NCI-H774 (cell line): ENCODE measurements at places on chromosomes 7 and 10.

- no peak for DNase-seq
Measured at GRCh38 chr10:120949609-120950031, 98.5 kb downstream of the WDR11 start.

- no peak for DNase-seq
Measured at GRCh38 chr10:70499836-70500167, 21.2 kb downstream of the PALD1 start.

- DNase-seq, result no peak
Measured at GRCh38 chr7:122965306-122965705, 30.2 kb downstream of the TAS2R16 start.

DNA sequence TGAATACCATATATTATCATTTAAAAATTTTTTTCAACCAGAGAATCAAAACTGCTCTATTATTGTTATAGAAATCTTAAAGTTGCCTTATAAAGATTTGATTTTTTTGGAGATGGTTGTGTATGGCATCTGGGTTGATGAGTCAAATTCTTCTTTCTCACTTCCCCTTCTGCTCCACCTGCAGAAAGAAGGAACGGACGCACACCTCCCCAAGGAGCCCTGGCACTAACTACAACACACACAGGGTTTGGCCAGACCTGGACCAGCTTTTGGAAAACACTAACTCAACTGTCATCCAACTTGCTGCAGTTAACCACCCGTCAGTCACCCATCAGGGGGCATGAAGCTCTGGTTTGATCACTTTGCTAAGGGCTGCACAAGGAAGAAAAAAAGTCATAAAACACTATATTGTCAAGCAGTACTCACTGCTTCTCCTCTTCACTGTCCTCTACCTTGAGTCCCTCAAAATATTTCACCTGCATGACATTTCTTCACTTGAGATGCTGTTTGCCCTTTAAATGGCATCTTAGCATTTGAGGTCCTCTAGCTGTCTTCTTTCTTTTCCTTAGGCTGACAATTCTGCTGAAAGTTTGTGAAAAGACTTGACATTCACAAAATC lies 266.7 kb upstream of the PHF14 start:
- no peak for DNase-seq

DNA sequence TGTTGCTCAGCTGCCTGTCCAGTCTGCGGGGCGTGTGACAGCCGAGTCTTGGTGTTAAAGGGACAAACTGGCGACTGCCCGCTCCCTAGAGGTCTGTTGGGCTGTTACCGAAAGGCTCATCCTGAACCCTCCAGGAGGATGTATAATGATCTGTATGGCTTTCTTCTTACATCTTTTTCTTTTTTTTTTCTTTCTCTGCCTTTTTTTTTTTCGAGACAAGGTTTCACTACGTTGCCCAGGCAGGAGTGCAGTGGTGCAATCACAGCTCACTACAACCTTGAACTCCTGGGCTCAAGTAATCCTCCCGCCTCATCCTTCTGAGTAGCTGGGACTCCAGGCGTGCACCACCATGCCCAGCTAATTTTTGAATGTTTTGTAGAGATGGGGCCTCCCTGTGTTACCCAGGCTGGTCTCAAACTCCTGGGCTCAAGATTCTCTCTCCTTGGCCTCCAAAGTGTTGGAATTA lies 857 bp downstream of the INTS15 start:
- DNase-seq, result no peak

- DNase-seq, result no peak
Measured at GRCh38 chr10:71912431-71912830, 51.8 kb upstream of the CHST3 start.

DNA sequence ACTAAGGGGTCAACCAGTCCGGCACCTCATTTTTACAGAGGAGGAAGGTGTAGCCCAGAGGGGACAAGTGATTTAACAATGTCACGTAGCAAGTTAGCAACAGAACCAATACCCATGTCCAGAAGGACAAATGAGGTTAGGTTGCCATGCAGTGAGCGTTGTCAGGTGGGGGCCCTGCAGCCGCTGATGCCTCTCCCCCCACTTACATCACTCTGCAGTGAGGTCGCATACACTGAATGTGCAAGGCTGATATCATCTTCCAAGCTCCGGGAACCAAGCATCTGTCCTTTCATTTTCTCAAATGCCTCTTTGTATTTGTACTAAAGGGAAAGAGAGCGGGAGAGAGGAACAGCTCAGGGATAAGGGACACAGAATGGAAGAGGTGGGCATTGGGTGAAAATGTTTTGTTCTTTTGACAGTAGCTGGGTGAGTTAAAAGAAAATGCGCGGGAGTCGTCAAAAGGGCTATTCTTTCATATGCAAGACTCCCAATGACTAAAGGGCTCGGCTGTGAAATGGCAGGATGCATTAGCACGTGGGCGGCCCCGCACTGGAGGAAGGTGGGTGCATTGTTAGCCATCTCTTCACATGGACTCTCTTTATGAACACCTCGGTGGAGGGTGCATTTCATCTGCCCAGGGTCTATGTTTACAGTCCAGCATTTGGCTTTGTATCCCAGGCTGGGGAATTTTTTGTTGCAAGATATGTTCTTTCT lies 49.7 kb downstream of the NRAP start:
- DNase-seq, result no peak
